ENCODE measurements at places on chromosomes 6 and 20. TPM values are rescaled to one million over a fixed set of nuclear protein-coding genes. Genes with fewer than 3 reads are reported as not detected.

Gene ACOT8
- total RNA-seq = 29.8 TPM

Gene MEP1A
- total RNA-seq = not detected

Gene BPIFB2
- total RNA-seq = not detected

DNA sequence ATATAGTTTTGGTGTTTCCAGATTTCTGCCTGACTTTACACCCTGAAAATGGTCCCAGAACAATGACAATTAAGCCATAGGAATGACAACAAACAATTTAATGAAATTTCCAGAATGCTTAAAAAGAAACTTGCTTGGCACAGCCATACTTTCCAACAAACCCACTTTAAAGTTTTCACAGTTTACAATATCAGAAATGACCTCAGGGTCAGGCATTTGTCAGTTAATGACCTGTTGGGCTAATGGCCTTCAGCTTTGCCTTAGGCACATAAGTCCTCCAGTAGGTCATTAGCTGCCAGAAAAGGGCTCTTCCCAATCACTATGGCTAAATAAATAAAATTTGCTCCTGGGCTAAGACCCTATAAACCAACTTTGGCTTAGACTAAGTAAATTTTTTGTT lies 144.6 kb upstream of the BEND3 start:
- DNase-seq = no peak

GRCh38 chr6:3410385-3411360 lies 46.2 kb downstream of the SLC22A23 start:
- peak; percentile 57 for DNase-seq

GRCh38 chr6:143961066-143961465 lies 47.0 kb downstream of the PLAGL1 start:
- no peak for DNase-seq

GRCh38 chr20:47886454-47887041 lies 101.3 kb upstream of the SULF2 start:
- no peak for DNase-seq

DNA sequence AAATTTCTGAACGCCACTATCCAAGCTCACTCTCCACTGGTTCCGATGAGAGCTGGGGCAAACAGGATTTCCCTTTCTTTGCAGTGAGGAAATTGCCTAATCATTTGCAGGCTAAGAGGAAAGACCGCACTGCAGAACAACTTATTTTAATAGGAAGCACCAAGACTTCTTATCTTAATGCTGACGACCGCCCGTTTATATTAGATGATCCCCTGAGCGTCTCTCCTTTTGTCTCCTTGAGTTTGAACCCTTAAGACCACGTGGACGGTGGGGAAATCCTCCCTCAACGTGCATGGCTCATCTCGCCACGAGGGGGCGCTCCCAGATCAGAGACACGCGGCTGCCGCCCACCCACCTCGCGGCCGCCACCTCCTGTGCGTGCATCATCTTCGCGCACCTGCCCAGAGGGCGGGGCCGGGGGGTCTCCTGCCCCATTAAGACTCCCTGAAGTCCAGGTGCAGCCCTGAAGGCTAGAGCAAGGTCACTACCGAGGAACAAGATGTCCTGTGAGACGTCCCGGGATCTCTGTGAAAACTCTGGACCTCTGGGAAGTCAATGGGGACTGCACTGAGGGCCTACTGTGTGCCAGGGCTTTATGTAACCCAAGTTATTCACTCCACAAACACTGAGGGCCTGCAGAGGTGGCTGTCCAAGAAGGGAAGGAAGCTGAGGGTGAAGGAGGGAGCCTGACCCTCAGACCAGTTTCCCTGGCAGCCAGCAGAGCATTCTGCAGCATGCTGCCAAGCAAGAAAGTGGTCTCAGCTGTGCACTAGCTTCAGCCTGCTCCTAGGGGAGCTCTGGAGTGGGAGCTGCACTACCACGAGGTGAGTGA lies 28.1 kb downstream of the PDYN start:
- peak; percentile 54 for DNase-seq

DNA sequence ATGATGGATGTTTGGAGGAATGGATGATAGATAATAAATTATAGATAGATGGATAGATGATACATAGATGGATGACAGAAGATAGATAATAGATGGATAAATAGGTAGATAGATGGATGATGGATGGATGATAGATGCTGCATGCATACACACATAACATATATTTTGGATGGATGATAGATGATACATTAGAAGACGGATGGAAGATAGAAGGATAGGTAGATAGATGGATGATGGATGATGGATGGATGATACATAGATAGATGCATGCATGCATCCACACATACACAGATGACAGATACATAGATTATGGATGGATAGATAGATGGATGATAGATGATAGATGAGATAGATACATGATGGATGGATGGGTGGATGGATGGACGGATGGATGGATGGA lies 387.8 kb downstream of the TAF4 start:
- DNase-seq = no peak
